Adipocyte (in vitro differentiated cells): ENCODE measurements at places on chromosomes 6 and 20.
A peak's percentile ranks its signal among the peaks of the same experiment; 100 is the strongest.

DNA sequence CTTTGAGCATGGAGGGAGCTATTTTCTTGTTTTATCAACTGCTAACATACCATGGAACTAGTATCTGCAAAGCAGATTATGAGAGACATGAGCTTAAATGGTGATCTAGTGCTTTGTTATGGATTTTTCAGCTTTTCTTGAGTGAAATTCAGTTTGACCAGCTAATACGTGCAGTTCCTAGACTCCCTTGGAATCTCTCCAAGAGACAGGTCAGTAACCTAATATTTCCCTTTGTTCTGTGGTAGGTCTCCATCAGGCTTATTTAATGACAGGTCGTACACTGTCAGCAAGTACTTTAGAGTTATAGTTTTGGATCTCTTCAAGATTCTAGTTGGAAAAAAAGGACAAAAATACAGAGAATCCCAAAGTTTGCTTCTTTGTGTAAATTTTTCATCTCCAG is 43.9 kb downstream of the HDAC2 start:
- no peak for DNase-seq

- DNase-seq, result peak; percentile 15
These were observed 1.1 kb upstream of the MBOAT1 start for GRCh38 chr6:20213271-20213798.

DNA sequence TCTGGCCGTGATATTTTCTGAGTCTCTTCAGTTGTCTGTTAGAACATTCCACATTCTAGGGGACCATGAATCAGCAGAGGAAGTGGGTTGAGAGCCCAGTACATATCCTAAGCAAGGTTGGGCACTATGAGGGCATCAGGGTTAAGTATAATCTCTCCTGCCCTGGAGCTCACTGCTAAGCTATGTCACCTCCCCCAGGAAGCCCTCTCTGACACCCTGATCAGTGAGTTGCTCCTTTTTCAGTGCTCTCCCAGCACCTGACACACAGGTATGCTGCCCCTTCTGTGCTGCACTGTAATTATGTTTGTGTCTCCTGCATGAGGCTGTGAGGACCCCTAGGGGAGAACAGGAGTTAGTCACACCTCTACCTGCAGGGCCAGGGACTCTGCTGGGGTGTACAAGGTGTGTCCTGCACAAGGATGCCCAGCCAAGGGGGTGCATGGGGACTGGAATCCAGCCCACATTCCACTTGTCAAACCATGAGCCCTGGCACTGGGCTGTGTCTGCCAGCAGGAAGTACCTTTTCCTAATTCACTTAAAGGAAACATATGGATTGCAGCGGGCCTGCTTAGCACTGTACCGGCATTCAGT is 3.9 kb downstream of the RAB44 start:
- DNase-seq, result no peak

DNA sequence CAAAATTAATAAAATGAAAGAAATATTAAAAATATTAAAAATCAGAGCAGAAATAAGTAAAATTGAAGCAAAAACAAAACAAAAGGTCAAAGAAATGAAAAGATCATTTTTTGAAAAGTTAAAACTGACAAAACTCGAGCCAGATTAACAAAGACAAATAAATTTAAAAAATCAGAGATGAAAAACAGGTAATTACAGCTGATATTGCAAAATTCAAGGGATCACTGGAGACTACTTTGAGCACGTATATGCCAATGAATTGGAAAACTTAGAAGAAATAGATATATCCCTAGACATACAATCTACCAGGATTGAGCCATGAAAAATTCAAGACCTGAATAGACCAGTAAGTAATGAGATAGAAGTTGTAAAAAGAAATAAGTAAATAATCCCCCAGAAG is 446.2 kb upstream of the EYS start:
- no peak for DNase-seq

GRCh38 chr6:123575188-123575587 is 61.6 kb downstream of the TRDN start:
- DNase-seq, result no peak

DNA sequence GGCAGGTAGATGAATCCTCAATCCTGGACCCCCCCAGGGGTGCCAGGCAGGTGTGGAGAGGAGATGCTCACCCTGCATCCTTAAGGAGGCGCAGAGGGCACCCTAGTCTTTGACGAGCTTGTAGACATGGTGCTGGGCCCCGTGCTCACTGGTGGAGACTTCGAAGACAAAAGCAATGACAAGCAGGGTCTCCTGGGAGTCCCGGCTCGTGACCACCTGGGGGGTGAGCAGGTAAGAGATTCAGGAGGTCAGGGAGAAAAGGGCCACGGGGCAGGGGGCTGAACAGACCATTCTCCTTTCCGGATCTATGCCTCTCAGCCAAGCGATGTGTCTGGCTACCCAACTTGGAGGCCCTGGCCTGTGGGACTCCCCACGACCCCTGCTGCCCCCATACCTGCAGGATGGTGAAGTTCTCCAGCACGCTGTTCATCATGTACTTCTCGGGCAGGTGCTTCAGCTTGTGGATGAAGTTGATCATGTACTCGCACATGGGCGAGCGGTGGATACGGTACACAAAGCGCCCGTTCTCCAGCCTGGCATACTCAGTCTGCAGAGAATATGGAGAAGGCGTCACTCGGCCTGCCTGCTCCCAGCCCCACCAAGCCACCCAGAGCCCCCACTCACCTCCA is 6.9 kb downstream of the RPL10A start:
- DNase-seq, result no peak

- DNase-seq, result no peak
These were observed 271.3 kb downstream of the ESR1 start for GRCh38 chr6:152078804-152079203.

GRCh38 chr6:157518397-157519250 is 137.6 kb downstream of the ZDHHC14 start:
- DNase-seq, result no peak

DNA sequence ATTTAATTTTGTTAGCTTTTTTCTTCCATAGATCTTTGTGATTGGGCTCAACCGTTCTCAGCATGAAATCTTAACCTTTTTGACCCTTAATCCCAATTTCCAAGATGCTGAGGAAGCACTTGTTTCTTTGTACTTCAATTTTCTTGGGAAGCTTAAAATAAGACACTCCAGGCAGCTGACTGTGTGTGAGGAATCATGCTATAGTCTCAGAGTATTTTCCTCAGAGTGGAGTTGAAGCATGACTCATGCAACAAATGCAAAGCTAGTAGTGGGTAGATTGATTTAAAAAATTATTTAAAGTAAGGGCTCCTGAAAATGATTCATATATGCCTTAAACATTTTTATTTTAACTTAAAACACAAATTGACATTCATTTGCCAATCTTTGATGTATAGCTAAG is 168.7 kb downstream of the BTBD3 start:
- DNase-seq, result peak; percentile 19

DNA sequence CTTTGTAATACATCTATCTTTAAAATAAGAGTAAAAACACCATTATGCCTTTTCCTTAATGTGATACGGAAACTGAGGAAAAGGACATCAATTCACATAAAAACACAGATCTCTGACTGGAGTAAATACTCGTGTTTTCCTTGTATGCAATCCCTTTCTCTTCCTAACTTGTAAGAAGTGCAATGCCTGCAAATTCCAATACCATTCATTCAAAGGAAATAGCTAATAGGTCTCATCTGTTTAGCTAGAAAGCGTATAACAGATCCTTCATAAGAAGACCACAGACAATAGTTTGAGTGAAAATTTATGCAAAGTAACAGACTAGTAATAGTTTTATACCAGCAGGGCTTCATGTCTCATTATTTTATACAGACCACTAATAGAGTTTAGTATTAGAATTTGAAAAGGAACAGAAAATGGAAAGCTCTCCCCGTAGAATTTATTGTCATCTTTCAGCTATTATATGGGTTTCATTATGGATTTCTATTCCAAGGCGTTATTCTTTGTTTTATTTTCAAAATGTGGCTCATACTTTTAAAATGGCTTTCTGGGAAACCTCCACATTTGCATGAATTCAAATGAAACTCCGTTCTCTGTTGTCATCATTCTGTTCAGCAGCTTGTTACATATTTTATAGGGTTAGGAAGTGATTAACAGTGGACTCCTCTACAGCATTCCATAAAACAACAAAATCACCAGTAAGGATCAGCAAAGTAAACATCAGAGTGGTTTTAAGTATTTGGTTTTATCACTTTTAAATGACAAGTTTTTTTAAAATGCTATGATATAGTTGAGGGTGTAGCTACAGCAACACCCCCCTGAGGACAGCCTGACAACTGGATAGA is 186.7 kb downstream of the BTBD9 start:
- DNase-seq, result no peak

- no peak for DNase-seq
These were observed 86.7 kb upstream of the F13A1 start for GRCh38 chr6:6407071-6407741.

DNA sequence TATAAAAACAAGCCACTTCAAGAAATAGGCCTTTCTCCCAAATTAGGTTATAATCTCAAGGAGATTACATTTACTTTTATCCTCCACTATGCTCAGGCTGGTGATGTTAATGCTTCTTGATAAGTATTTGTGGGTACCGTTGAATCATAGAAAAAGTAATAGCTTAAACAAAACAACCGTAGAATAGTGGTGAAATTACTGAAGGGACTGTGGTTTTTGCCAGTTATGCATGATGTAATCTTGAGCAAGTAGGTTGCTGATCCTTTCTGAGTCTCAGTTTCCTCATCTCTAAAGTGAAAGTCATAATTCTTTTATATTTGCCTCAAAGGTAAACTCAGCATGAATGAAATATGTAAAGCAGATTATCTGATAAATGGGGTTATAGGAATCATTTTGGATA is 187.3 kb upstream of the JAG1 start:
- DNase-seq, result peak; percentile 69
